CD4-positive, alpha-beta T cell (primary cell): ENCODE measurements at places on chromosomes 11 and 22.

DNA sequence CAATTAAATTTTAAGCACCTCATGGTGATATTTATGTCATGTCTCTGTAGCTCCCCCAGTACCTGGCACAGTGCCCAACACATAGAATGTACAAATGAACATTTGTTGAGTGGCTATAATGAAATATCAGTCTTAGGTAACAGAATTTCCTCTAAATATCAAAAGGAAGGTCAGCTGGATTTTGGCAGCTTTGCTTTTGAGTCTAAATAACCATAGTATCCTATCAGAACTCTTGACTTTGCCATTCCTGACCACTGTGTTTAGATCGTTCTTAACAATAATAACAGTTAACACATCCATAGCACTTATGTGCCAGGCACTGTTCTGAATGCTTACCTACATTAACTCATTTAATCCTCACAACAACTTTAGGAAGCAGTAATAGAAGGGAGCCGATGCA is 26.6 kb downstream of the TMEM123 start:
- no peak overlapping the region for H3K4me3 ChIP-seq
- H3K36me3 ChIP-seq, result peaks cover 14% of the 10 kb centered on the region
- peaks cover 60% of the 10 kb centered on the region for H3K4me1 ChIP-seq
- no peak overlapping the region for H3K27ac ChIP-seq
- no peaks in the 10 kb centered on the region for H3K27me3 ChIP-seq
- DNase-seq, result no peak

DNA sequence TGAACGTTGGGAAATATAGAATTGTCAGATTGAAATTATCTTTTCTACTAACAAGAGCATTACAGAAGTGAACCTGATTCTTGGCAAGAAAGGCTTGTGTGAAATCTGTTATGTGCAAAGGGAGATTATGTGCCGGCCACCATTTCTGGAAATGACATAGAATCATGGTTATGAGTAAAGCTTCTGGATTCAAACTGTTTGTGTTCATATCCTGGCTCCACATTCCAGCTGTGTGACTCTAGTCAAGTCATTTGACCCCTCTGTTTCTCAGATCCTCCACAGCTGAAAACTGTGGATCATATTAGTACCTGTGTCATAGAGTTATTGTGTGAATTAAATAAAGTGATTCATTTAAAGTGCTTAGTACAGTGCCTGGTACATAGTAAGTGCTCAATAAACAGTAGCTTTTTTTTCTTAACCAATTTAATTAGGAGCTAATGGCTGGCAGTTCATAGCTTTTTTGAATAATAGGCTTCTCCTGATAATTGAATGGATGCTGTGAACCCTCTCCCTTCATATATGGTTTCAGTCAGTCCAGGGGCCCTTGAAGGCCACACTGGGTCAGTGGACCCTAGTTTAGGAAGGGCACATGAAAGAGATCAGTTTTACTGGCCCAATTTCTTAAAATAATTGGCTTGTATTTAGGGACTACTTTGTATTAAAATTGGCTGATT is 34.6 kb downstream of the EHF start:
- peaks cover 5% of the 10 kb centered on the region for H3K27me3 ChIP-seq
- H3K4me1 ChIP-seq, result peaks cover 19% of the 10 kb centered on the region
- H3K36me3 ChIP-seq, result no peaks in the 10 kb centered on the region
- no peak overlapping the region for H3K4me3 ChIP-seq

- no peak for DNase-seq
- H3K27ac ChIP-seq, result no peak overlapping the region
- H3K4me3 ChIP-seq, result no peak overlapping the region
- H3K27me3 ChIP-seq, result peaks cover 2% of the 10 kb centered on the region
- peaks cover 4% of the 10 kb centered on the region for H3K4me1 ChIP-seq
Measured at GRCh38 chr11:8332891-8333290, 69.2 kb upstream of the LMO1 start.

GRCh38 chr11:36411202-36411640 is 98.9 kb downstream of the TRAF6 start:
- peaks cover 50% of the 10 kb centered on the region for H3K4me1 ChIP-seq
- peak overlapping the region; percentile 47 for H3K27ac ChIP-seq
- peak overlapping the region; percentile 10 for H3K4me3 ChIP-seq
- DNase-seq, result no peak
- no peaks in the 10 kb centered on the region for H3K36me3 ChIP-seq

DNA sequence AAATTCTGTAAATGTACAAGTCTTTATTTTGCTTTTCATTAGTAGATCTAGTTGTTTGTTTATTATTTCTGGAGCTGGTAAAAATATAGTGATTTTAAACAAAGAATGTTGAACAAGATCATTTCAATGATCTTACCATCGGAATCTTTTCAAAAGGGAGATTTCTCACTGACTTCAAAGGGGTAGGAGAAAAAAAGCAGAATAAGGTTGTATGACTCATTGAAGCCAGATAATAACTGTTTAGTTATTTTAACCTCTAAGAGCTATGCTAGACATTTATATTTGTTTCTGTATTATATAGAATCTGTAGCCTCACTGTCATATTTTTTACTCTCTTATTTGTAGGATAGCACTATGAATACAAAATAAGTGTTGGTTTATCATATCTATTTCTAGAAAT is 8.1 kb upstream of the PDE3B start:
- H3K4me1 ChIP-seq, result peaks cover 15% of the 10 kb centered on the region
- H3K27me3 ChIP-seq, result no peaks in the 10 kb centered on the region
- no peaks in the 10 kb centered on the region for H3K36me3 ChIP-seq
- peak overlapping the region; percentile 9 for H3K27ac ChIP-seq
- no peak overlapping the region for H3K4me3 ChIP-seq

- H3K27me3 ChIP-seq, result peaks cover 21% of the 10 kb centered on the region
- H3K4me1 ChIP-seq, result peaks cover 19% of the 10 kb centered on the region
- DNase-seq, result no peak
- H3K36me3 ChIP-seq, result no peaks in the 10 kb centered on the region
Measured at GRCh38 chr11:72642043-72642883, 32.0 kb downstream of the PDE2A start.

DNA sequence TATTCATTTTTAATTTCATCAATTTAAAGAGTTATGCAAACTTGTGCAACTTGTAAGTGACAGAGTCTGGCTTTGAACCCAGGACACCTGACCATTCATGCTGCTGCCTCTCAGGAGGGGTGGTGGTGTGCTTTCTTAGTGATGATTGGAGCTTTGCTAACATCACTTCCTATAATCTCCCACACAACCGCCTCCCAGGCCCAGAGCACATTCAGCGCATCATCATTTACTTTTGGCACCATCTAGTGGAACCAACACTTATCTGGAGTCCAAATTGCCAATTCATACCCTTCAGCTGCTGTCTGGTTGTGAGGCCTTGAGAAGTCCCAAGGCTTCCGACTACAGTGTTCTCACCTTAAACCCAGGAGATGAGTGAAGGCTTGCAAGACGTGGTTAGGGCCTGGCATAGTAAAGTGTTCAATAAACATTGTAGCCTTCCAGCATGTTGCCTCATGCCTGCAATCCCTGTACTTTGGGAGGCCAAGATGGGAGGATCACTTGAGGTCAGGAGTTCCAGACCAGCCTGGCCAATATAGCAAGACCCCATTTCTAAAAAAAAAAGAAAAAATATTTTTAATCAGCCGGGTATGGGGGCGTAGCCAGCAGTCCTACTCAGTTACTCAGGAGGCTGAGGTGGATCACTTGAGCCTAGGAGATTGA is 1.1 kb upstream of the TTLL1 start:
- no peak overlapping the region for H3K27ac ChIP-seq
- H3K36me3 ChIP-seq, result peaks cover 2% of the 10 kb centered on the region
- H3K4me3 ChIP-seq, result no peak overlapping the region

GRCh38 chr11:25928076-25928475 is 403.9 kb upstream of the ANO3 start:
- H3K27ac ChIP-seq, result no peak overlapping the region
- no peaks in the 10 kb centered on the region for H3K36me3 ChIP-seq
- no peak for DNase-seq
- no peak overlapping the region for H3K4me3 ChIP-seq
- no peaks in the 10 kb centered on the region for H3K27me3 ChIP-seq

GRCh38 chr22:42172773-42173172 is 42.2 kb upstream of the CYP2D6 start:
- H3K27ac ChIP-seq, result no peak overlapping the region
- no peak for DNase-seq
- no peaks in the 10 kb centered on the region for H3K27me3 ChIP-seq
- H3K4me1 ChIP-seq, result peaks cover 26% of the 10 kb centered on the region
- peaks cover 31% of the 10 kb centered on the region for H3K36me3 ChIP-seq
- H3K4me3 ChIP-seq, result no peak overlapping the region

GRCh38 chr11:65786786-65787636 is at the start of gene OVOL1:
OVOL1 (plus strand) TSS chr11:65787063; CDS start chr11:65787374, 311 bp downstream.
- H3K4me1 ChIP-seq, result peaks cover 48% of the 10 kb centered on the region
- H3K27me3 ChIP-seq, result peaks cover 47% of the 10 kb centered on the region
- no peak within 1 kb of the TSS for H3K27ac ChIP-seq
- peak within 1 kb of the TSS; percentile 41 for H3K4me3 ChIP-seq
- no peaks in the 10 kb centered on the region for H3K36me3 ChIP-seq

DNA sequence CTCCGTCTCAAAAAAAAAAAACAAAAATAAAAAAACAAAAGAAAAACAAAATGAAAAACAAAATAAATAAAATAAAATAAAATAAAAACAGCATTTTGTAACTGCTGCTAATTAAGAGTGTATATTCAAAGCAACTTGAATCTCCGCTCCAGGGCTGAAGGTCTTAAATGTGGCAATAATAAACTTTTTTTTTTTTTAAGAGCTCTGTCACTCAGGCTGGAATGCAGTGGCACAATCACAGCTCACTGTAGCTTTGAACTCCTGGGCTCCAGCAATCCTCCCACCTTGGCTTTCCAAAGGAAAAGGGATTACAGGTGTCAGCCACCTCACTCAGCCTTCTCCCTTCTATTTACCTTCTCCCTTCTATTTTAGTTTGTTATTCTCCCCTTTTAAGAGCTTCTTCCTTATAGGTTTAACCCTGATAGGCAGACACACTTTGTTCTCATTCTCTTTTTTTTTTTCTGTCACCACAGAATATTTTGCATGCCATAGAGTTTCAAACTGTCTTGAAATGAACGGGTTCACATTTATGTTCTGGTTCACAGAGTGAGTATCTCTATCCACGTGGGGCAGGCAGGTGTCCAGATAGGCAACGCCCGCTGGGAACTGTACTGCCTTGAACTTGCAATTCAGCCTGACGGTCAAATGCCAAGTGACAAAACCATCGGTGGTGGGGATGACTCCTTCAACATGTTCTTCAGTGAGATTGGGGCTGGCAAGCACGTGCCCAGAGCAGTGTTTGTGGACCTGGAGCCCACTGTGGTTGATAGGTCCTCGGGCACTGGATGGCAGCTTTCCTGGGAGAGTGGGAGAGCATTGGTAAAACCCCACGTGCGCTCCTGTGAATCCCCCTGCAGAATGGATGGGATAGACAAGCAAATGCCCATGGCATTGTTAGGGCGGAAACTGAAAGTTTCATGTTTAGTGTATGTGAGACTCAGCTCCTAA is 19.4 kb downstream of the LRRC74B start:
- no peak overlapping the region for H3K27ac ChIP-seq
- no peaks in the 10 kb centered on the region for H3K27me3 ChIP-seq
- no peaks in the 10 kb centered on the region for H3K4me1 ChIP-seq
- no peak overlapping the region for H3K4me3 ChIP-seq

- no peak overlapping the region for H3K4me3 ChIP-seq
- H3K27me3 ChIP-seq, result no peaks in the 10 kb centered on the region
- H3K36me3 ChIP-seq, result no peaks in the 10 kb centered on the region
- no peak for DNase-seq
Measured at GRCh38 chr22:48664586-48664985, 1163.1 kb downstream of the BRD1 start.
